ENCODE measurements at places on chromosomes 1 and 21.

DNA sequence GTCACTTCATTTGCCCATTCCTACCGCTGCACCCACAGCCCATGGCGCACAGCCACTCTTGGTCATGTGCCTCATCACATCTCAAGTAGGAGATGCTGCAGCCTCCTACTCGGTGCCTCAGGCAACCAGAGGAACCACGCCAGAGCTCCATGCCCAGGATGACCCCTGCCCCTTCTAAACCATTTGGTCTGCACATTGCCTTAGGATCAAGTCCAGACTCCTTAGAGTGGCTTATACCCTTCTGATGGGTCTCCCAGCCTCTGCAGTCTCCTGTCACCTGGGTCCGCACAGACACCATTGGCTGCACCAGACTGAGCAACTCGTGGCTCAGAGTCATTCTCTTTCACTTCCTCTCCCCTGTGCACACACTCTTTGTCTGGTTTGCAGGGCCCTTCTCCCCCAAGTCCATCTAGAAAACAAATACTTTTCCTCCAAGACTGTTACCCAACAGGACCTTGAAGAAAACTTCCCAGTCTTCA is 2.2 kb upstream of the ADORA3 start:
- DNase-seq: no peak

GRCh38 chr1:245972476-245972875 is 534.6 kb downstream of the SMYD3 start:
- no peak for DNase-seq

DNA sequence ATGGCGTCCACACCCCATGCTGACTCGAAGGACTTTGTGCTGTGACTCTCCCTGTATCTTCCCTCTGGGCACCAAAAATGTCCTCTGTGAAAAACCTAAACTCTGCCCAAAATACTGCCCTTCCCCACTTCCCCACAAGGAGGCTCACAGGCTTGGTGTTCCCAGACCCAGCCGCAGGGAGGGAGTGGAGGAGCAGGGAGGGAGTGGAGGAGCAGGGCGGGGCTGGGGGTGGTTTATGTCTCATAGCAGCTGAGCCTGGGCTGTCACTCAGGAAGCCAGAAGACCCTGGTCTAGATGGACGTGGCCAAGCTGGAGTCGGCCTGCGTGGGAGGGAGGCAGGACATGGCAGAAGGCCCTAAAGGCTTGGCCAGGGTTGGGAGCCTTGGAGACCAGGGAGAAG is 461.7 kb downstream of the PTPRU start:
- DNase-seq: no peak

GRCh38 chr21:41750051-41750450 is 16.8 kb downstream of the RIPK4 start:
- no peak for DNase-seq

- DNase-seq: no peak
These were observed 16.6 kb downstream of the DEGS1 start for GRCh38 chr1:224199679-224200078.

- DNase-seq: no peak
These were observed 7.3 kb downstream of the PODN start for GRCh38 chr1:53069265-53069662.

DNA sequence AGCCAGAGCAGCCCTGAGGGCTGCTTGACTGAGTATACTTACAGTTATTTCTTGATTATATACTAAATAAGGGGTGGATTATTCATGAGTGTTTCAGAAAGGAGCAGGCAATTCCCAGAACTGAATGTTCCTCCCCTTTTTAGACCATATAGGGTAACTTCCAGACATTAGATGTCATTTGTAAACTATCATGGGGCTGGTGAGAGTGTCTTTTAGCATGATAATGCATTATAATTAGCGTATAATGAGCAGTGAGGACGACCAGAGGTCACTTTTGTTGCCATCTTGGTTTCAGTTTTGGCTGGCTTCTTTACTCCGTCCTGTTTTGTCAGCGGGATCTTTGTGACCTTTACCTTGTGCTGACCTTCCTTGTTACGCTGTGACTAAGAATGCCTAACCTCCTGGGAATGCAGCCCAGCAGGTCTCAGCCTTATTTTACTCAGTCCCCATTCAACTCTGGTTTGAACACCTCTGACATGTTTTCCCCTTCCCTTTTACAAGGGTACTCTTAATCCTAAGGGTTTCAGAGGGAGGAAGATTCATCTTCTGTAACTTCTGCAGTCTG is 16.2 kb downstream of the KCTD3 start:
- DNase-seq: no peak

DNA sequence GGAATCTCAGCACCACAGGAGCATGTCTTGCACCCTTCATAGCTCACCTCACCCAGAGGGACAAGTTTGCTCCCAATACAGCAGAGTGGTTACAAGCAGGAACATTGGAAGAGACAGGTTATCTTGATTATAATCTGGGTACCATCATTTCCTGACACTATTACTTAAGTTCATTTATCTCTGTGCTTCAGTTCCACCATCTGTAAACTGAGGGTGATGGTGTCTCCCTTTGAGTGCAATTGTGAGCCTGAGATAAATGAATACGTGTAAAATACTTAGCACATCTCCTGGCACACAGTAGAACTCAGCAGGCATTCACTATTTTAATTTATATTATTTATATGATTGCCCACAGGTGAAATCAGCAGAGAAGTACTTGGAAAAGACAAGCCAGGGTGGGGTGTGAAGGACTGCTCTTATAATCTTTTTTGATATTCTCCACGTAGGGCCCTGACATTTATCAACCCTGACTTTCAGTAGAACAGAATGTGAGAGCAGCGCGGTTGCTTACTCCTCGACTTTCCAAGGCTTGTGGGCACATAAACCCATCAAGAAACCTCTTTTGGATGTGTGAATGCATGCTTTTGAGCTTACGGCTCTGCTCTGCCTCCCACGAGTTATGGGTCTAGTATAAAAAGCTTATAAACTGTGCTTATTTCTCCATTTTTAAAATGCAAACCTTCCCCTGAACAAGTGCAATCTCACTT is 34.9 kb downstream of the DUSP10 start:
- DNase-seq: no peak

GRCh38 chr1:199015799-199016198 is 377.0 kb downstream of the PTPRC start:
- no peak for DNase-seq

DNA sequence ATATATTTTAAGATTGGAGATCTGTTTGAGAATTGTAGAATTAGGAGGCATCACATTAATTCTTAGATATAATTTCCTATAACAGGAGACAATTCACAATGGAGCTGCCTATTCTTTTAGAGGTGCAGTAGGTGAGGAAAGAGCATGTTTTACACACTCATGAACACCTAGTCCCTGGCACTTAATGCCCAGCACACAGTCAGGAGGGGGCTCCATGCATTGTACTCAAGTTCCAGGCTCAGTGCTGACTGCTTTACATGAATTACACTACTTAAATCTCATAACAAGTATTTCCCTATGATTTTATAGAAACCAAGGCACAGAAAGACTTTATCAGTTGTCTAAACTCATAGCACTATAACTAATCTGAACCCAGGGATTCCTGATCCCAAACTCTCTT is 360 bp upstream of the GBP3 start:
- no peak for DNase-seq

DNA sequence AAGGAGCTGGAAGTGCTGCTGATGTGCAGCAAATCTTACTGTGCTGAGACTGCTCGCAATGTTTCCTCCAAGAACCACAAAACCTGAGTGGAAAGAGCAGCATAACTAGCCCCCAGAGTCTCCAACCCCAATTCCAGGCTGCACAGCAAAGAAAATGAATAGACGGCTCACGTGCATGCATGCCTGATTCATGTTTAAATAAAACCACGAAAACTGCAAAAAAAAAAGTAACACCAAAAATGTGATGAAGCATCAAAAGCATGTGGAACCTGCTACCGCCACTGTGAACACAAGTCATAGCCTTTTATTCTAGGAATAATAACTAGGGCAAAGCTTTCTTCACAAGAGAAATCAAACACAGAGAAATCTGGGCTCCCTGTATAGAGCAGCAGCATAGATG is 9.6 kb upstream of the TRNP1 start:
- no peak for DNase-seq

- DNase-seq: no peak
These were observed 16.5 kb downstream of the RYR2 start for GRCh38 chr1:237058470-237058869.

GRCh38 chr1:74266001-74266400 is 30.8 kb downstream of the TNNI3K start:
- no peak for DNase-seq

GRCh38 chr1:202036595-202037387 is 26.4 kb downstream of the ELF3 start:
- DNase-seq: no peak

DNA sequence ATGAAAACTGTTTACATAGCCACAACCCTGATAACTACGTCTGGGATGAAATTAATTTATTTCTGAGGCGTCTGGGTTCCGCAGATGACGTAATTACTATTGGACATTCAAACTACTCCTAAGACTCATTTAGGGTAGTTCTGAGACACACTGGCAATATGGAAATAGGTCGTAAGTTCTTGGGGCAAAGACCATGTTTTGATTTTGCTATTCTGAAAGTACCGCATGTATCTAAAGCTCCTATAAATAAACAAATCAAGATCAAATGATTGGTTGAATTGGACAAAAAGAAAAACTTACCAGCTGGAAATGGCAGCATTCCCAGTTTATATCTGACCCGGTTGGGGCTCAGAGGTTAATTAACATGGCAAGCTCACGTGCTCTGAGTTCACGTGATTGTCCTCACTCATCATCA is 74.3 kb downstream of the DHRS3 start:
- DNase-seq: no peak

DNA sequence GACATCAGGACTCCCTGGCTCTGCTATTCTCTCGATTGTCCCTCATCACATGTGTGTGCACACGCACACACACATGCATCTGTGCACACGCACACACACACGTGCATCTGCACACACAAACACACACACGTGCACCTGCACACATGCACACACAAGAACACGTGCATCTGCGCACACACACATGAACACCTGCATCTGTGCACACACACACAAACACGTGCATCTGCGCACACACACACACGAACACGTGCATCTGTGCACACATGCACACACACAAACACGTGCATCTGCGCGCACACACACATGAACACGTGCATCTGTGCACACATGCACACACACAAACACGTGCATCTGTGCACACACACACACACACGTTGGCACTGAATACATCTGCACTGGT is 14.7 kb downstream of the S100A7A start:
- DNase-seq: no peak

DNA sequence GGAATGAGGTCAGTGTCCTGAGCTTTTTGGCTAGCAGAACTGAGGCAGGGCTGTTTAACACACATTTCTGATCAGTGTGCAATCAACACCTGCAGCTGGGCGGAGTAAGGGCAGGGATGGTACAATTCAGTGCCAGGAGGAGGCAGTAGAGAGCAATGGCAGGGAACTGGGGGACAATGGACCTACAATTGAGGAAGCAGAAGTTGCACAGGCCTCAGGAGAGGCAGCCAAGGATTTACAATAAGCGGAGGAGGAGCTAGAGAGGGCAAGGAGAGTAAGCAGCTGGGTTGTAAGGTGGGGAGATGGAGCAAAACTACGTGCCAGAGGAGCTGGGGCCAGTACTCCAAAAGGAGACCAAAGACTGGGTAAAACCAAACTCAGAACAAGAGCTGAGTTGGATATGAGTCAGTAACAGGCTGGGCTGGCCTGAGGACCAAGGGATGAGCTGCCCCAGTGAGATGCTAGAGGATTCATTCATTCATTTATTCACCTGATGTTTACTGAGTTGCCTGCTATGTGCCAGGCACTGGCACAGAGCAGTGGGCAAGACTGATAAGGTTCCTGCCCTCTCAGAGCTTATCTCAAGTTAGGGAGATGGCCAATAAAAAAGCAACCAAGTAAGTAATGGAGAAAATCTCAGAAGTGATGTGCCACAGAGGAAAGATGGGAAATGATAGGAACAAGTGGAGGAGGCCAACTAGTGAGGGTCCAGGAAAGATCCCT is 10.4 kb upstream of the GALE start:
- no peak for DNase-seq

GRCh38 chr1:36537991-36538390 is 55.3 kb upstream of the CSF3R start:
- no peak for DNase-seq

DNA sequence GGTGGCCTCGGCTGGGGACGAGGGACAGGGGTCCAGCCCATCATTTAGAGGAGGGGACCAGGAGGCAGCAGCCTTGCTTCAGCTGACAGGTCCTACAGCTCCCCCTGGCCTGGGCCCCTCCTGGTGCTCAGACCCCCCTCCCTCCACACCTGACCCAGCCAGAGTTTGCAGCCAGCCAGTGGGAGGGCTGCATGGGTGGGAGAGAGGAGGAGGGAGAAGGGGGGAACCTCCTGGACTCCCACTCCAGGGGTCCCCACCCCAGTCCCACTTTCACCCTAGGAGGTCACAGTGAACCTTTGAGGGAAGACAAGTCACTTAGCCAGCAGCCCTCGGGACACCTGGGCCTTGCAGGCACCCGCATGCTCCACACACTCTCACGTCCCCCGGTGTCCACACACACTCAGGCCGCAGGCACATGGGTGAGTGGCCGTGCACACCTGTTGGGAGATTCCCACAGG is 108.9 kb upstream of the ZBTB40 start:
- no peak for DNase-seq

GRCh38 chr1:189596197-189596596 is 881.5 kb downstream of the BRINP3 start:
- DNase-seq: no peak

DNA sequence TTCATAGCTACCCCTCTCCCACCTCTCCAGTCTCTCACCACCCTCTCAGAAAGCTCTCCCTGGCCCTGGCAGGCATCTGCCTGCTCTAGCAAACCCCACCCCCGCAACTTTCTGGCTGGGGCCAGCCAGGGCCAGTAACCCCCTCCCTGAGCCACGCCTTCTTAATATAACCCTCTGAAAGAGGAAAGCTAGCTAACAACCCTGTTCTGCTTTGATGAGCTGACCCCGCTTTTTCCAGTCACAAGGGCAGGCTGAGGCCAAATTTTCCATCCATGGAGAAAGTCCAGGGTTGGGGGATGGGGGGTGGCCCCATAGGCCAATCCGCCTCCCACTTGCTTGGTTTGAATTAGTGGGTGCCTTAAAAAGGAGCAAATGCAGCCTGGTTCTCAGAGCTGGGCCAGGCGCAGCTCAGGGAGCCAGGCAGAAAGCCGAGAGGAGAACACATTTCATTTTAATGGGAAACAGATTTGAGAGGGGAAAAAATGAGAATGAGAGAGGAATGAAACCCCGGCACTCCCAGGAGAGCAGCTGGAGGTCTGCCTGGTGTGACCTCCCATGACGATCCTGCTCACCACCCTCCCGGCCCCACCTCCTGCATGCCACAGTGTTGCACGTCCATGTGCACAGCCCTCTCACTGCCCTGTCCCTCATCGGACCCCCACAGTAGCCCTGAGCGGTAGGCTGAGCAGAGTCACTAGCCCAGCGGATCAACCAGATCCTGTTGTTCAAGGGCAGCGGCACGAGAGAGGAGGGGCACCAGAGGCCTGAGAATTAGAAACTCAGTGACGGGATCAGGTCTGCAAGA is 62.3 kb downstream of the OPTC start:
- no peak for DNase-seq

- no peak for DNase-seq
These were observed 142.4 kb downstream of the NAV1 start for GRCh38 chr1:201681375-201681774.
